ENCODE measurements at places on chromosomes 1 and 21.

DNA sequence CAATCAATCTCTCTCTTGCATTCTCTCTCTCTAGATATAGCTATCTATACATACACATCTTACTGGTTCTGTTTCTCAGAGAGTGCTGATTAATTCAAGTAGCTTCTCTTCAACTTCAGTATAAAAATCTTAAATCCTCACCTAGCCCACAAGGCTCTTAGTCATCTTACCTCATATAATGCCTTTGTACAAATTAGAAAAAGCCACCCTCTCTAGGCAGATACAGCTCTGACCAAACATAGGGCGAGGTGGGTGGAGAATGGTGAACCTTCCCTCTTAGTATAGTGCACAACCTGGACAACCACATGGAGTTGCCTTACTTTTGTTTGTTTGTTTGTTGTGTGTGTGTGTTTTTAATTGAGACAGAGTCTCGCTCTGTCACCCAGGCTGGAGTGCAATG is 5.1 kb upstream of the INAVA start:
- DNase-seq = no peak

GRCh38 chr1:197066719-197067456 is at the start of gene F13B:
Gene F13B (minus strand): TSS chr1:197067260. CDS start chr1:197067223, 37 bp downstream.
- DNase-seq = no peak

GRCh38 chr1:224069138-224069537 is 44.8 kb upstream of the FBXO28 start:
- DNase-seq = no peak

- no peak for DNase-seq
Measured at GRCh38 chr1:11735531-11735853, 444 bp upstream of the AGTRAP start.

- DNase-seq = no peak
Measured at GRCh38 chr1:85042413-85042812, 5.9 kb downstream of the MCOLN3 start.

DNA sequence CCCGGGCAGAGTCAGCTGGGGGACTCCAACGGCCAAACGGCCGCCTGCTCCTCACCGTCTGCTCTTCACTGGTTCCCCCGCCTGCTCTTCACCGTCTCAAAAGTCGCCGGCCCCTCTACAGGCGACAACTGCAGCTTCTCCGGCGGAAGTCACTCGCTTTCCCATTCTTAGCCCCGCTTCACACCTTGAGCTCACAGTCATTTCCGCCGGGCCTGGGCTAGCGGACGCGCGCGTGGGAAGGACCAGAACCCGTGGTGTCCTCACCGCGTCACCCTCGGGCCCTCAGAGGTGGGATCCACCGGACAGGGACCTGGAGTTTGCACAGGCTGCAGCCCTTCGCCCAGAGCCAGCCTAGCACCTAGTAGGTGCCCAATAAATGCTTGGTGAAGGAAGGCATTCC is 27.9 kb upstream of the HJV start:
- DNase-seq = no peak

- DNase-seq = no peak
Measured at GRCh38 chr1:244361764-244362473, 89.8 kb downstream of the ADSS2 start.

DNA sequence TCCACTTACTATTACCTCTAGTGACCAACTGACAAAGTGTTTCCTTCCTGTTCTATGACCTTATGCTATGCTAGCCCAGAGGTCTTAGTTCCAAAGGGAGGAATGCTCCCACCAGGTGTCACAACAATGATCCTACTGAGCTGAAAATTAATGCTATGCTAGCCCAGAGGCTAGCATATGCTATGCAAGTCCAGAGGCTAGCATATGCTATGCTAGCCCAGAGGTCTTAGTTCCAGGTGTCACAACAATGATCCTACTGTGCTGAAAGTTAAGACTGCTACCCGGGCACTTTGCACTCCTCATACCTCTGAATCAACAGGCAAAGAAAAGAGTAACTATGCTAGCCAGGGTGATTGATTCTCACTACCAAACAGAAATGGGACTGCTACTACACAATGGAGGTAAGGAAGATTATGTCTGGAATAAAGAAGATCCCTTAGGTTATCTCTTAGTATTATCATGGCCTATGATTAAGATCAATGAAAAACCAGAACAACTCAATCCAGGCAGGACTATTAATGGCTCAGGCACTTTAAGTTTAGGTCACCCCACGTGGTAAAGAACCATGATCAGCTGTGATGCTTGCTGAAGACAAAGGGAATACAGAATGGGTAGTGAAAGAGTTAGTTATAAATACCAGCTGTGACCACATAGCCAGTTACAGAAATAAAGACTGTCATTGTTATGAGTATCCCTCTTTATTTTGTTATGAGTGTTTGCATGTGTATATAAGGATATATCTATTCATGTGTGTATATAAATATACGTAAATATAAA is 114.1 kb downstream of the CSMD2 start:
- DNase-seq = no peak

DNA sequence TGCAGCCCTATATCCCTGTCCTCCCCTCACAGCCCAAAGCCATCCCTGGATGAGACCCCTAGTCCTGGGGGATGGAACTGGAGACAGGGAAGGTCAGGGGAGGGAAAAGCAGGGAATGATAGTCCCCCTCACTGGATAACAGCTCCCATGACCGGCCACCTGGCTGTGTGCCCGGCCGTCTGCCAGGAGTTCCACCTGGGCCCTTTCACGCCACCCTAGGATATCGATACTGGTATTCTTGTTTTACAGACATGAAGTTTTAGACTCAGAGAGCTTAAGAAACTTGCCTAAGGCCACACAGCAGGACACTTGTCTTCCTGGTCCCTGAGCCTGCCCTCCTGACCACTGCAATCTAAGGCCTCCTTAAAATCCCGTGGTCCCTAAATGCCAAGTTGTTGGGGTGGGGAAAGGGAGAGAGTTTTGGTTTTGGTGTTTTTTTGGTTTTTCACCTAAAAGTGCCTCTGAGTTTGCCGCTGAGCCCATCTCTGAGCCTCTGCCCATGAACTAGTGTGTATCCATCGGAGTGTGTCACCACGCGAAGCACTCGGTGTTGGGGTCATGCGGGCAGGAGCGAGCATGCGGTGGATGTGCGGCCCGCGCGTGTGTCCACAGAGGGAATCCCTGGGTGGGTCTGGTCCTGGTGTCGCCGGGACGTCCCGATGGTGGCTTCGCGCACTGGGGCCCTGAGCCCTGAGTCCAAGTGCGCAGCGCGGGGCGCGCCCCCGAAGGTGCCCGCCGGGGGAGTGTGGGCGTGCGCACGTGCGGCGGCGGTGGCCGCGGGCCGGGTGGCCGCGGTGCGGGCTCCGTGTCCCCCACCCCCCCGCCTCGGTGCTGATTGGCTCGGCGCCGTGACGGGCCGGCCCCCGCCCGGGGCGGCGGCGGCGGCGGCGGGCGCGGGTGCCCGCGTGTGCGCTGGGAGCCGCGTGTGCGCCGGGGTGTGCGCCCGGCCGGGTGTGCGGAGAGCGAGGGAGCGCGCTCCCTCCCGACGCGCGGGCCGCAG is at the start of gene EPHA8:
TSS of gene EPHA8 (plus strand) at position 906 of the 1,000 bp plus-strand sequence. CDS start 147 bp downstream, outside the sequence.
- no peak for DNase-seq

- no peak for DNase-seq
Measured at GRCh38 chr1:230455291-230455690, 29.2 kb upstream of the PGBD5 start.

GRCh38 chr1:43913666-43914360 is 19.8 kb upstream of the ARTN start:
- DNase-seq = no peak

- DNase-seq = no peak
Measured at GRCh38 chr1:65014321-65014720, 48.0 kb upstream of the JAK1 start.

GRCh38 chr1:47725000-47725473 is 272.1 kb downstream of the TRABD2B start:
- DNase-seq = no peak

GRCh38 chr1:87867626-87868025 is 538.9 kb downstream of the LMO4 start:
- DNase-seq = no peak

DNA sequence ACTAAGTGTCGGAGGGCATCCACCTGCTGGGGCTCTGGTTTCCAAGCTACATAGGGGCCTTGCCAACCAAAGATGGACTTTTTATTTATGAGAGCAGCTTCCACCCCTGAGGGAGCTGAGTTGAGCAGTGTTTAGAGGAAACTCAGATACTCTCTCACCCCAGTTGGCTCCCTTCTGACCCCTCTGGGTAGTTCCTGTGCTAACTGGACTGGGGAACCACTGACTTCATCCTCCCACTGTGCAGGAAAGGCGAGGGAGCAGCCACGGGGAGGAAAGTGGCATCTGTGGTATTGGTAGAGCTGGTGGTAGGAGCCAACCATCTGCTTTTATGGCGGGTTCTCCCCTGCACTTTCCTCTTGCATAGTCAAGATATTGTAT is 70.4 kb downstream of the MPZL1 start:
- DNase-seq = no peak

DNA sequence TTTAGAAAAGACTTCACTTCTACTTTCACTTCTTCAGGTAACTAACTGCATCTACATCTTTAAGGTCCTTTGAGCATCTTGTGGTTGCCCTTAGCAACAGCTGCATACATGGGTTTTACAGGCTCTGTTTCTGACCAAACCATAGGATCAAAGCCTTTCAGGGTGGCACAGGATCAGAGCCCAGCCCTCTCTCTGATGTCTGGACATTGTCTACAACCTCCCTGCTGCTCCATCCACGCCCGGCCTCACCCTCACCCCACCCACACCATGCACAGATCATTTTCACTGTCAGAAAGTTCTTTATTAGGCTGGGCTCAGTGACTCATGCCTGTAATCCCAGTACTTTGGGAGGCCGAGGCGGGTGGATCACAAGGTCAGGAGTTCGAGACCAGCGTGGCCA is 5.2 kb downstream of the NCF2 start:
- DNase-seq = no peak

GRCh38 chr1:65994223-65994622 is 201.5 kb downstream of the PDE4B start:
- DNase-seq = no peak

GRCh38 chr1:108121358-108122143 is 78.6 kb downstream of the SLC25A24 start:
- no peak for DNase-seq

GRCh38 chr1:162046921-162047320 is 22.6 kb upstream of the NOS1AP start:
- DNase-seq = no peak

DNA sequence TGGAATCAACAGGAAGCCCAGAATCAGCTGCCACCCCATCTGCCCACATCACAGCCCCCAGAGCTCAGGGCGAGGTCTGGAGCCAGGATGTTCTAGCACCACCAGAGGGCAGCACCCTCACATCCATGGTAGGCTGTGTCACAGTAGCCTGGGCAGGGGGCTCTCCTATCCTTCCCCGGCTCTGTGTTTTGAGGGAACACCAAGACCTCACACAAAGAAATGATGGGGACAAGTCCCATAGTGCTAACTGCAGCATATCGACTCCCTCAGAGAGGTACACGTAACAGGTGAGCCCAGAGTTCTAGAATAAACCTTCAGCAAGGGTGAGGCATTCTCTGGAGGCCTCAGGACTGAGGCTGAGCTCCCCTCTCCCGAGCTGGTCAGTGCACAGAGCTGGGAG is 2.3 kb upstream of the KCNC4 start:
- peak; percentile 45 for DNase-seq

DNA sequence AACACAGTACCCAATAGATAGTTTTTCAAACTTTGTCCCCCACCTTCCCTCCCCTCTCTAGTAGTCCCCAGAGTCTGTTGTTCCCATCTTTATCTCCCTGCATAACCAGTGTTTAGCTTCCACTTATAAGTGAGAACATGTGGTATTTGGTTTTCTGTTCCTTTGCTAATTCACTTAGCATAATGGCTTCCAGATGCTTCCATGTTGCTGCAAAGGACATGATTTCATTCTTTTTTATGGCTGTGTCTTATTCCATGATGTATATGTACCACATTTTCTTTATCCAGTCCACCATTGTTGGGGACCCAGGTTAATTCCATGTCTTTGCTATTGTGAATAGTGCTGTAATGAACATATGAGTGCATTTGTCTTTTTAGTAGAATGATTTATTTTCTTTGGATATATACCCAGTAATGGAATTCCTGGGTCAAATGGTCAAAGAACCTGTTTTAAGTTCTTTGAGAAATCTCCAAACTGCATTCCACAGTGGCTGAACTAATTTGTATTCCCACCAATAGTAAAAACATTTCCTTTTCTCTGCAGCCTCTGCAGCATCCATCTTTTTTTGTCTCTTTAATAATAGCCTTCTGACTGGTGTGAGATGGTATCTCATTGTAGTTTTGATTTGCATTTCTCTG is 126.0 kb downstream of the AK5 start:
- DNase-seq = no peak

- DNase-seq = peak; percentile 10
Measured at GRCh38 chr1:201883786-201884185, 4.9 kb upstream of the SHISA4 start.
